ENCODE measurements at places on chromosomes 2 and 18.

DNA sequence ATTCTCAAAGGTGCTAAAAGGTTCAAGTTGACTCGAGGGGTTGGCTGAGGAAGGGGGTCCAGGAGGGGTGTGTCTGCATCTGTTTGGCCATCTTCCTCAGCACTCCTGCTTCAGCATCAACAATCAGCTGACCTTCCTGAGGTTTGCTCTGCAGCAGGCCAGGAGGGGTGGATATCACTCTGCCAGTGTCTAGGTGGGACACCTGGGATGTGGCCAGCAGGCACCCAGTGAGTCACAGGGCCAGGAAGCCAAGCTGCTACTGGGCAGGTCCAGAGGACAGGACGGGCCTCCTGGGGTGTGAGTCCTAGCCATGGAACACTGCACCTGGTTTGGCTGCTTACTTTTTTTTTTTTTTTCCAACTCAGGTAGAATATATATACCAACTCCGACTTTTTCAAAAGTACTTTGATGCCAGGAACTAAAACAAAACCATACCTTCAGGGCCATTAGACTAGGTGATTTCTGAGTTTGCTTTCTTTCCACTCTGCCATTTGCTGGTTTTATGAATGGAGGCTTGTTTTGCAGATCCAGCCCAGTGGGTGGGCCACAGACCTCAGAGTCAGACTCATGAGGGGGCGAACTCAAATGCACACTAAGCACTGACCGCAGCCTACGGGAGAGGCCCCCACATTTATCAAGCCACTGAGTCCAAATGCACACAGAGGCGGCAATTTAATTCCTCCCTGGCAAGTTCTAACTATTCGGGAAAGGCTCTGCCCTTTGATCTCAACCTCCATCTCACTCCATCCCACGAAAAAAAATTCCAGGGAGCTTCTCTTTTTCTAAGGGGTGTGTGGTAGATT, 76.0 kb downstream of the UXS1 start:
- DNase-seq = no peak
- no peaks in the 10 kb centered on the region for H3K4me1 ChIP-seq
- H3K4me3 ChIP-seq = no peak overlapping the region
- H3K36me3 ChIP-seq = peaks cover 8% of the 10 kb centered on the region
- no peak overlapping the region for H3K27ac ChIP-seq

DNA sequence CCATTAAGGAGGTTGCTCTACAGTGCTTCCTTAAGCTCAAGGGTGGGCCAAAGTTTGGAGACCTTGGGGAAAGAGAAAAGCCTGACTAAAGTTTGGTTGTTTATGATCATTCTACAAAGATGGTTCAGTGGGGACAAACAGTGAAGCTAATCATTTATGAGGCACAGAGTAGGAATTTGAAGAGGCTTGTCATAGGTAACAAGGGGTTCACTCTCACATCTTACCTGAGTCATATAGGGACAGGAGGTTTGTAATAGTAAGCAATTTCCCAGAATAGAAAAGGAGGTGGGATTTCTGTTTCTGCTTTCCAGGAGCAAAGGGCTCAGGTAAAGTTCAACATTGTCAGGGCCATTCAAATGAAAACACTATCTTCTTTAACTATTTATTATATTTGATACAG, 787.9 kb downstream of the CPS1 start:
- no peaks in the 10 kb centered on the region for H3K27me3 ChIP-seq
- H3K4me1 ChIP-seq = no peaks in the 10 kb centered on the region
- H3K27ac ChIP-seq = no peak overlapping the region
- H3K36me3 ChIP-seq = no peaks in the 10 kb centered on the region

- H3K4me3 ChIP-seq = no peak overlapping the region
- no peak for DNase-seq
- H3K27ac ChIP-seq = no peak overlapping the region
- no peaks in the 10 kb centered on the region for H3K36me3 ChIP-seq
- no peaks in the 10 kb centered on the region for H3K27me3 ChIP-seq
- no peaks in the 10 kb centered on the region for H3K4me1 ChIP-seq
Observed at GRCh38 chr18:69246027-69246426, 154.7 kb upstream of the DOK6 start.

DNA sequence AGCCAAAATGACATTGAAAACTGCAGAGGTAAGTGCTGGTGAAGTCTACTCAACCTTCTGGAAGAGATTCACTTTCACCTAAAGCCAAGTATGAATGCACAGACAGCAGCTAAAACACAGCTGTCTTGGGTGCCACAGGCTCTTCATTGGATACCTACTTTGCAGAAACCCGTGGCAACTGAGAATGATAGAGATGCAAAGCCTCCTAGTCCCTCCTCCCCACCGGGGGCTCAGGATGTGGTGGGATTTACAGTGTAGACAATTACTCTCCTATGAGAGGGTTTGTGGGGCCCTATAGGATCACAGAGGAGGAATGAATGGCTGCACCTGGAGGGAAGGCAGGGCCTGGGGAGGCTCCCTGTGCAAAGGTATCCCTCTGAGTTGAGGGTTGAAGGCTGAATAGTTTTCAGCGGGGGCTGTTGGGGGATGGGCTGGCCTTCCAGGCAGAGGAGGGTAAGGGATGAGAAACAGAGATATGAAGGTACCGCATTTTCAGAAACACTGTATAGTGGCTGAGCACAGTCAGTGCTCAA, 131.6 kb downstream of the RNF144A start:
- H3K36me3 ChIP-seq = no peaks in the 10 kb centered on the region
- no peak for DNase-seq
- H3K4me1 ChIP-seq = peaks cover 2% of the 10 kb centered on the region
- H3K4me3 ChIP-seq = no peak overlapping the region
- H3K27ac ChIP-seq = no peak overlapping the region

- H3K4me3 ChIP-seq = no peak overlapping the region
- H3K36me3 ChIP-seq = no peaks in the 10 kb centered on the region
- DNase-seq = no peak
- no peak overlapping the region for H3K27ac ChIP-seq
Observed at GRCh38 chr2:164554487-164554886, 66.8 kb downstream of the GRB14 start.

- H3K4me1 ChIP-seq = no peaks in the 10 kb centered on the region
- DNase-seq = no peak
- H3K27me3 ChIP-seq = no peaks in the 10 kb centered on the region
- H3K27ac ChIP-seq = no peak overlapping the region
- H3K36me3 ChIP-seq = no peaks in the 10 kb centered on the region
Observed at GRCh38 chr2:158179660-158180059, 78.0 kb downstream of the UPP2 start.

DNA sequence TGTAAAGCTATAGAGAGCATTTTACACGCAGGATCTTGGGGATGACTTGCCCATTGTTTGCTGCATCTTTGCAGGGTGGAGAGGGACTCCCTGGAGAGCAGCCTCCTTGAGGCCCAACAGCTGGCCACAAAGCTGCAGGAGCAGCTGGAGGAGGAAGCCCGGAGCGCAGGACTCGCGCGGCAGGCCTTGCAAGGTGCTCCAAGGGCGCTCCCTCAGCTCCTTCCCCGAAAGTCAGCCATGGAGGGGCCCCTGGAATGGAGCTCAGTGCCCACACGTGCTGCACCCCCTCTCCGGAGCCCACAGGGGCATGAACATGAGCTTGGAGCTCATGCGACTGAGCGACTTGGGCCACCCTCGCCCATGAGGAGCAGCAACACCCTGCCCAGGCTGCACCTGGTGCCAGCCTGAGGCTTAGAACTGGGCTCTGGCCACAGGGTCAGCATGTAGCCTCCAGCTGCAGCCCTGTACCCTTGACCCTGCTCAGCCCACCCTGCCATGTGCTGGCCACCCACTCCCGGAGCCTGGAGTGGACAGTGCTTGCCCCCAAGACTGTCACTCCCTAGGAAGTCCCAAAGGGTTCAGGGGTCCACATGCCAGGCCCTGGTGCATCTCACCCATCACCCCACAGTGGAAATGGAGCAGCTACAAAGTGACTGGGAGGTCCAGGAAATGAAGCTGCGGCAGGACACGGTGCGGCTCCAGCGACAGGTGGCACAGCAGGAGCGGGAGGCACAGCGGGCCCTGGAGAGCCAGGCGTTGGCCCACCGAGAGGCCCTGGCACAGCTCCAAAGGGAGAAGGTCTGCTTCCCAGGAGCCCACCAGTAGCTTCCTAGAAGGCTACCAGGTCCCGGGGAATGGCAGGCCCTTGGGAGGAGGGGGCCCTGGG, 43.0 kb downstream of the CROCC2 start:
- no peak overlapping the region for H3K27ac ChIP-seq
- no peak overlapping the region for H3K4me3 ChIP-seq
- no peaks in the 10 kb centered on the region for H3K27me3 ChIP-seq
- H3K4me1 ChIP-seq = no peaks in the 10 kb centered on the region

DNA sequence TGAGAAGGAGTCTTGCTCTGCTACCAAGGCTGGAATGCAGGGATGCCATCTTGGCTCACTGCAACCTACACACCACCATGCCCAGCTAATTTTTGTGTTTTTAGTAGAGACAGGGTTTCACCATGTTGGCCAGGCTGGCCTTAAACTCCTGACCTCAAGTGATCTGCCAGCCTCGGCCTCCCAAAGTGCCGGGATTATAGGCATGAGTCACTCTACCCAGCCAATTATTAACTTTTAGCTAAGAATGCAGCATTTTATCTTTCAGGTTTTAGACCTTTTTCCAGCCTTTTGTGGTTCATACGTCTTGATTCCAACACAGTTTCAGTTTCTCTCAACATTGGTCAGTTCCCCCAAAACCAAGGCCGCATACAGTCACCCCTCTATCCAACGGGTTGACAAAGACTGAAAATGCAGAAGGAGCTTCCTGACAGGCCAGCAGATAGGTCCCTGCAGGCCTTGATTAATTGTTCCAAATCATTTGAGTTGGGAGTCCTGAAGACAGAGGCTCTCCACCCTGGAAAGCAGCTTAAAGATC, 262.2 kb upstream of the KLHL29 start:
- no peaks in the 10 kb centered on the region for H3K36me3 ChIP-seq
- H3K27me3 ChIP-seq = no peaks in the 10 kb centered on the region
- no peaks in the 10 kb centered on the region for H3K4me1 ChIP-seq
- no peak for DNase-seq
- H3K27ac ChIP-seq = no peak overlapping the region
- H3K4me3 ChIP-seq = no peak overlapping the region

DNA sequence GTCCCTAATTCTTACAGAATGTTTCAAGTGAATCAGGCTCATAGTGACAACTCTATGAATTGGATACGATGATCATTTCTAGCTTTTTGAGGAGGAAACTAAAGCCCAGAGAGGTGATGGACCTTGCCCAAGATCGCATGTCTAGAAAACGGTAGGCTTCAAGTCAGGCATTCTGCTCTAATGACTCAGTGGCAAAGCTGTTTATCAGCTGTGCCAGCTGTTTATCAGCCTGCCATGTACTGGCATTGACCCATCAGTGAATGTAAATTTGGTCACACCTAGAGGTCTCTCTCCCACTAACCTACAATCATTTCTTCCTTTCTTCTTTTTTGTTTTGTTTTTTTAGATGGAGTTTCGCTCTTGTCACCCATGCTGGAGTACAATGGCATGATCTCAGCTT, 6.1 kb upstream of the DAW1 start:
- peaks cover 43% of the 10 kb centered on the region for H3K4me1 ChIP-seq
- H3K27me3 ChIP-seq = no peaks in the 10 kb centered on the region
- no peaks in the 10 kb centered on the region for H3K36me3 ChIP-seq

GRCh38 chr2:20326163-20326780, 24.4 kb downstream of the PUM2 start:
- H3K27me3 ChIP-seq = no peaks in the 10 kb centered on the region
- peaks cover 27% of the 10 kb centered on the region for H3K4me1 ChIP-seq
- H3K27ac ChIP-seq = no peak overlapping the region
- no peak overlapping the region for H3K4me3 ChIP-seq
- DNase-seq = no peak

DNA sequence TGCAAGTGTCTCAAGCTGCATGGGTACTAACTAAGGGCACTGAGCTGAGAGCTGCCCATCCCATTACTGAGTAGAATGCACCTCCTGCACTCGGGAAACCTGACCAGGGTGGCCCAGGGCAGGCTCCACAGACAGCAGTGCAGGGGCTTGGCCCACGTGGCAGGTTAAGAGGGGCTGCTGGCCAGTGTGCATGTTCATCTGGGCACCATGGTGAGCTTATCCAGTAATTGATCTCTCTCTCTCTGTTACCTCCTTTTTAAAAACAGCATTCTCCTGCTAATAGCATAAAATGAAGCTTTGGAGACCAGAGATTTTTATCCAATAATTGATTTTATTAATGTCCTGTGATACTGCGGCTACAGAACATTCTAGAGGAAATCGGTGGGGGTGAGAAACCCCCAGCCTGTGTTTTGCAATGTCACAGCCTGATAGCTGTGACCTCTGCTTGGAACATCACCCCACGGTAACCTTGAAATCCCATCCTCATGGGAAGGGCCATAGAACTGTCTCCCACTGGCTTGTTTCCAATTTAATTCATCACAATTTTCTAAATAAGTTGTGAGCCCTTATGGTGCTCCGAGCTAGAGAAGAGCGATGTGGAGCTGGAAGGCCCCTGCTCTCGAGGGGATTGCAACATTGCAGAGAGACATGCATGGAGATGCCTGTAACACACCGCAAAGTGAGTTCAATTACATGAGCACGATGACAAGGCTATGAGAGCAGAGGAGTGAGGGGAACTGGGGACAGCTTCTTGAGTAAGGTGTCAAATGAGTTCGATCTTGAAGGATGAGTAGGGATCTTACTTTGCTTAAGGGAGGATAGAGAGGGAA, 143.8 kb downstream of the GALNT14 start:
- no peak overlapping the region for H3K4me3 ChIP-seq
- H3K27ac ChIP-seq = no peak overlapping the region
- H3K27me3 ChIP-seq = no peaks in the 10 kb centered on the region
- H3K36me3 ChIP-seq = no peaks in the 10 kb centered on the region
- H3K4me1 ChIP-seq = no peaks in the 10 kb centered on the region

GRCh38 chr2:238238766-238239542, 884 bp downstream of the HES6 start:
- no peak for DNase-seq
- H3K27me3 ChIP-seq = no peaks in the 10 kb centered on the region
- H3K4me1 ChIP-seq = peaks cover 6% of the 10 kb centered on the region
- no peak overlapping the region for H3K27ac ChIP-seq
- peak overlapping the region; percentile 78 for H3K4me3 ChIP-seq
- no peaks in the 10 kb centered on the region for H3K36me3 ChIP-seq

GRCh38 chr2:189609853-189610252, 29.3 kb upstream of the SLC40A1 start:
- no peak overlapping the region for H3K4me3 ChIP-seq
- no peaks in the 10 kb centered on the region for H3K36me3 ChIP-seq
- peaks cover 35% of the 10 kb centered on the region for H3K4me1 ChIP-seq
- H3K27me3 ChIP-seq = no peaks in the 10 kb centered on the region
- DNase-seq = no peak

DNA sequence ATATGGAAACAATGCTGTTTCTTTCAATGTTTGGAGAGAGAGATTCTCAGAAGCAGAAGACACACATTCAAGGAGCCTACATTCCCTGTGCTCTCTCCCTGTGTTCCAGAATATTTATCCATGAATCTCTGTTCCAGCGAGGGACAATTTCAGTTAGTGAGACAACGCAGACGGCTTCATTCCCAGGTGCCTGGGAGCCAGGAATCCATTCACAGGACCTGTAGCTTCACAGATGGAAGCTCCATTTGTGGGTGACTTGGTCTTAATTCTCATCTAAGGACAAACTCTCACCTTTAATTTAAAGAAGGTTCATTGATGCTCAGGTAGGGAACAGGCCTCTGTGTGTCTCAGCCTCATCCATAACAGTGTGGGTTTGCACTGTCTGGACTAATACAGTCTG, 1156.6 kb downstream of the RPIA start:
- no peak for DNase-seq
- no peaks in the 10 kb centered on the region for H3K36me3 ChIP-seq
- H3K27me3 ChIP-seq = no peaks in the 10 kb centered on the region
- no peak overlapping the region for H3K4me3 ChIP-seq
- H3K4me1 ChIP-seq = no peaks in the 10 kb centered on the region
- no peak overlapping the region for H3K27ac ChIP-seq

GRCh38 chr2:45797451-45798230, 146.2 kb downstream of the PRKCE start:
- no peak overlapping the region for H3K27ac ChIP-seq
- no peaks in the 10 kb centered on the region for H3K36me3 ChIP-seq
- H3K4me3 ChIP-seq = no peak overlapping the region
- H3K27me3 ChIP-seq = no peaks in the 10 kb centered on the region

All from thoracic aorta (tissue), 2 donors.